SHP77 (cell line): ENCODE measurements at places on chromosomes 13 and 19.

DNA sequence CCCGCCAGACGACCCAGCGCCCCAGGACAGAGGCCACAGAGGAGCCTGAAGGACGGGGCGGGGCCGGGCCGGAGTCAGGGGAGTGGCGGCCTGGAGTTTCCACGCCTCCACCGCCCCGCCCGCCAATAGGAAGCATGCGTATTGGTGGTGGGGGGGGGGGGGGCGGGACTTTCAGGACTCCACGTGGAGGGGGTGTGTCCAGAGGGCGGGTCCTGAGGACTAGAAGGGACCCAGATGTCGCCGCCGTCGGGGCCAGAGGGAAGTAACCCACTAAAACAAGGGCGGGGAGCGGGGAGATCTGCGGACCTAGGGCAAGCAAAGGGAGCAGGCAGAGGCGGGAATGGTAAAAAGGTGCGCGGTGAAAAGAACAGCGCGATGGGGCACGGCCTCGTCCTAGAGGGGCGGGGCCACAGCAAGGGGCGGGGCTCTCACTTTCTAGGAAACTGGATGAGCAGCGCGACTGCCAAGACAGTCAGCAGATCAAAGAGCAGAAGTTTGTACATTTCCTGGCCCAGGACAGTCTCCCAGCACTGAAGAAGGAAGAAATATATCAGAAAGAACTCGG lies 2.8 kb upstream of the LENG1 start:
- DNase-seq: peak; percentile 59

GRCh38 chr19:42091742-42092141 lies 15.8 kb downstream of the ZNF574 start:
- peak; percentile 61 for DNase-seq

- peak; percentile 74 for DNase-seq
Measured at GRCh38 chr13:34347784-34348573, 530.0 kb downstream of the RFC3 start.

DNA sequence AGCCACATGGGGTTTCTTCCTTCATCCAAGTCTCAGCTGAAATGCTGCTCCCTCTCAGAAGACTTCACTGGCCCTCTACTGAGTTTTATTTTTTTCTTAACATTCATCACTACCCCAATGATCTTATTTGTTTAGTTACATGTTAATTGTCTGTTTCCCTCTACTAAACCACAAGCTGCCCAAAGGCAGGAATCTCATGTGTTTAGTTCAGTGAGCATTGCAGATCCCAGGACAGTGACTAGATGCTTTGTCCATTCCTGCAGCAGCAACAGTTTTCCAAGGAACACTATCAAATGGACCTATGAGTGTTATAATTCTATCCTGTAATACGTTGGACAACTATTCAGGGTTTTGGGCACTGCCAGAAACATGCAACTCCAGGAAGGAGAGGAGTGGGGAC lies 93.1 kb downstream of the RNASEH2B start:
- DNase-seq: no peak

DNA sequence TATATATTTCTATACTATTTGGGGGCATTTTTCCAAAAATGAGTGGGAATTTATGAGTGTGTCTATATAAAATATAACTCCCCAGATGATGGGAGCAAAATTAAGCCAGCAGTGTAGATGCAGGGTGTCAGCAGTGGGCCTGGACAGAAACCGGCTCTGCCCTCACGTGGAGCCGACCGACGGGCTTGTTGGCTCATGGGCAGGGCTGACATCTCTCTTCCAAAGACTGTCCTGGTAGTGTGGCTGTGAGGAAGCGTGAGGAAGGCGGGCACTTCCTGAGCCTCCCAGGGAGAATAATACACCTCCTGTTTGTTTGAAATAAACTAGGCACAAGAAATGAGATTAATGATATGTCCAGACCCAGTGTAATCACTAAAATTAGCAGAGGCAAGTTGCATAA lies 206.5 kb downstream of the TEX29 start:
- DNase-seq: no peak

- peak; percentile 98 for DNase-seq
Measured at GRCh38 chr13:27372896-27373295, 51.5 kb upstream of the GTF3A start.

- DNase-seq: no peak
Measured at GRCh38 chr13:77523386-77523785, 12.1 kb upstream of the SCEL start.

DNA sequence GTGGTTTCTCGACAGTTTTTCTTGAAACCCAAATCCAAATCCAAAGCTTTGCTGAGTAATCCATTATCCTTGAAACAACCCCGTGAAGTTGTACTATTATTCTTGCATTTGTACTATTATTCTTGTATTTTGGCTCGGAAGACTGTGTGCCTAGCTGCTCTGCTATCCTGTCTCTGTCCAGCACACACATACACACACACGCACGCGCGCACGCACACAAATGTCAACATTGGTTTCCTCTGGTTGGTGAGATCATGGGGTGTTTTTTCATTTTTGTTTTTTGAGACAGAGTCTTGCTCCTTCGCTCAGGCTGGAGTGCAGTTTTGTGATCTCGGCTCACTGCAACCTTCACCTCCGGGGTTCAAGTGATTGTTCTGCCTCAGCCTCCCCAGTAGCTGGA lies 14.9 kb upstream of the KLK4 start:
- DNase-seq: no peak

- no peak for DNase-seq
Measured at GRCh38 chr19:7734220-7735203, 2.6 kb upstream of the CLEC4G start.

DNA sequence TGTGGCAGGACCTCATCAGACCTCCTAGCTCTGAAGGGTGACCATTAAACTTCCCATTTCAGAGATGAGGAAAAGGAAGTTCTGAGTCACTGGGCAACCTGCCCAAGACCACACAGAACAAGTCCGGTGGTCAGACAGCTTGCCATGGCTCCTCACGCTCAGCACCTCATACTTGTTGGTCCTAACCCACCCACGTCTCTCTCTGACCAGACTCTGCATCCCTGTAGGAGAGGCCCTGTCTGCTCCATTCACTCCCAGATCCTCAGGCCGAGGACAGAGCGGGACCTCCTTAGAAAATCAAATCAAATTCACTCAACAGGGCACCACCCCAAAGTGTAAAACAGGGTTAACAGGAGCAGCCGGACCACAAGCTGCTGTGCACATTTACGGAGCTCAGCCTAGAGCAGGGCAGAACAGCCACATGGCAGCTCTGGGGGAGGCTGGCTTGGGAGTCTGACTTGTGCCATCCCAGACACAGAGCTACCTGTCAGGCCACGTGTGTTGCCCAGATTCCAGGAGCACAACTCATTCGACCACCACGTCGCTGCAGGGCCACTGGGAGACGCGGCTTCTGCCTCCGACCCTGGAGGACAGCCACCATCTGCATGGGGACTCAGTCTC lies 1.7 kb downstream of the MIER2 start:
- no peak for DNase-seq

DNA sequence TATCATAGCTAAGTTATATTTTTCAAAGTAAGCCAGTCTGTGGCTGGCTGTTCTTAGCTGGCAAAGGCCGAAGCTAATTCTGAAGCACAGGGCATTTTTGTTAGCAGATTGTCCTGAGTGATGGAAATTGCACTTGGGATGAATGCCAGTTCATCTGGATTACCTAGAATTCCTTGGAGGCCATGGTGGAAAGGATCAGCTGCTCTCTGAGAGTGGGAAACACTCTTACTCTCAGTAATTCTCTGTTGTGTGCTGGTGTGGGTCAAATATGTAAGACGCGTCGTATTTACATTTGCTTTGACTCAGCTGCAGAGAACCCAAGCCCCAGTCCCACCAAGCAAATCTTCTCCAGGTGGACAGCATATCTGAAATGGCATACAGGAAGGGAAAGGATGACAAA lies 60.7 kb upstream of the C1QTNF9B start:
- no peak for DNase-seq

GRCh38 chr19:11435833-11436313 lies 438 bp downstream of the PRKCSH start:
- no peak for DNase-seq

DNA sequence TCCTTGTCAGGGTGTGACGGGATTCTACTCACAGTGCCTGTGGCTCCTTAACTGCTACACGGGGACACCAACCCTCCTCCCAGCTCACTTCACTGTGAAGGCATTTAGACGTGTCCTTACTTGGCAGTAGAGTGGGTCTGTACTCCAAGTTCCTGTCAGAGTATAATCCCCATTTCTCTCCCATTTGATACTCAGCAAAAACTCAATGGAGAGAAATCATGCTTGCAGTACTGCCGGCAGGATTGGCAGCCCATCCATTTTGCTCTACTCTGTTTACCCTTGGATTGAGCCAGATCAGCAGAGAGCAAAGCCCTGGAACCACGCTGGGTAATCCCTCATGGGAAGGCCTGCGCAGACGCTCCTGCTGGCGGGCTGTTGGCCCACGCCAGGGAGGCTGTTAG lies 28.9 kb downstream of the ARL11 start:
- DNase-seq: no peak

DNA sequence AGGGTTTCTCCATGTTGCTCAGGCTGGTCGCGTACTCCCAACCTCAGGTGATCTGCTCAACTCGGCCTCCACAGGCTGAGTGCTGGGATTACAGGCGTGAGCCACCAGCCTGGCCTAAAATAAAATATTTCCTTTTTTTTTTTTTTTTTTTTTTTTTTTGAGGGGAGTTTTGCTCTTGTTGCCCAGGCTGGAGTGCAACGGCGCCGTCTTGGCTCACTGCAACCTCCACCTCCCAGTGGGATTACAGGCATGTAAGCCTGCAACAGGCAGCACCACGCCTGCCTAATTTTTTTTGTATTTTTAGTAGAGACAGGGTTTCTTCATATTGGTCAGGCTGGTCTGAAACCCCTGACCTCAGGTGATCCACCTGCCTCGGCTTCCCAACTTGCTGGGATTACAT lies 4.9 kb downstream of the ZNF506 start:
- no peak for DNase-seq

DNA sequence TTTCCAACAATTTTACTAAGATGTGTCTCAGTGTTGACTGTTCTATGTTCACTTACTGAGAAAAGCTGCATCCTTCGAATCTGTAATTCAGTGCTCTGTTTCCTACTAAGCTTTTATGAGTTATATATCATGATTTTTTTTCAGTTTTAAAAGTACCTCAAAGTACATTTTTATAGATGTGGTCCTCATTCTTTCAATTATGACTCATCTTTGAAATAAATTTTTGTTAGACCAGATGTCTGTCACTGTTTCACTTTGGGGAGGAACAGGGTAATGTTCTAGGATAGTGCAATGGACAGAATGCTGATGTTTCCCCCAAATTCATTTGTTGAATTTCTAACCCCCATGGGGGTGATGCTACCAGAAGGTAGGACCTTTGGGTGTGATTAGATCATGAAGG lies 74.8 kb downstream of the NALCN start:
- no peak for DNase-seq

GRCh38 chr13:46926916-46927590 lies 30.2 kb upstream of the HTR2A start:
- DNase-seq: no peak

DNA sequence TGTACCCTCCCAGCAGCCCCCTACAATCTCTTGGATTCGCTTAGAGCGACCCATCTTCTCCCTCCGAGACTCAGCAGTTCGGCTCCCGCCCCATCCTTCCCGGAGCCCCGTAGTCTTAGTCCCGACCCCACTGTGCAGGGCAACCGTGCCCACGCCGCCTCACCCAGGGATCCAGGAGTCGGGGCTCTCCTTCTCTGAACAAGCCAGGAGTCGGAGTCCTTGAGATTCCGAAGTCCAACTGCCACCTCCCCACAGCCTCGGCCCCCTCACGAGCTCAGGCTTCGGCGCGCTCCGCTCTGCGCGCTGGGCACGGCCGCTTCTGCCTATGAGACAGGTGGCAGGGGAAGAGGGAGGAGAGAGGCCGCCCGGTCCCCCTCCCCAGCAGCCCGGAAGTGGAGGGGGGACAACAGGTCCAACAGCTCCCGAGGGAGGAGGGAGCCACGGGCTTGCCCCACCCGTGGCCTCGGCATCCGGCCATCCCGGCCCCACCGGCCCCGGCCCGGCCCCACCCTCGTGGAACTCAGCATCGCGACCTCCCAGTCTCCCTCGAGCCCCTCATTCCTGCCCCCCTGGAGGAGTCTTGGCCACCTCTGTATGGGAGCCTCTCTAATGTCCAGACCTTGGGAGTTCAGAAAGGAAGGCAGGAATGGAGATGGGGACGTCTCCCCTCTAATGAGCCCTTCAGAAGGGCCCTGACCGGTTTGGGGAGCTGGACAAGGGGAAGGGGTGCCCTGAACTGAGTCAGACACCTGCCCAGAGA lies at the start of gene PHLDB3:
PHLDB3 (minus strand) TSS at position 321 of the 760 bp plus-strand sequence. CDS start 628 bp downstream, outside the sequence.
- peak; percentile 69 for DNase-seq

DNA sequence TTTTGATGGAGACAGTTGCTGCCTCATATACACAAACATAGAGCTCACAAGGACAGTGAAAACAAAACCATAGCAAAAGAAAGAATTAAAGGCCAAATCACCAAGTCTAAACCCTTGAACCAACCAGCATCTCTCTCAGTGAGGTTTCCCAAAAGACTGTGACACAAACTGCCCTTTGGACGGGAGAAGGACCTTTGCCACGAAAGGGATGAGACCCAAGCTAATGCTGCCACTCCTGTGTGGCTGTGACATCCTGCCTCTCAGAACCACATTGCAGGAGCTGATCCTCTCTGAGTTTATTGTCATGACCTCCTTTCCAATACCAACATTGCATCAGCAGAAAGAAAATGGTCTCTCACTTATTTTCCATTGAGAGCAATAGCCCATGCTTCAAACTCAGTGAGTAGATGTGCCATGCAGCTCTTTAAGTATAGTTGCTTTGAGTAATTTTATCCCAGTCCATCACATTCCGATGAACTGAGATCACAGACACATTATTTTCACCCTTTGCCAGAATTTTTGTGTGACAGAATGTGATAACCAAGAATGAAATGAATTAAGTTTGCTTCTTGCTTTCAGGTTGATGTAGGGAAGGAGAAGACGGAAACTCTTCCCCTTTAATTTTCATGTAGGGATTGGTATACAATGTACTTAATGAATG lies 133.5 kb upstream of the IRS2 start:
- no peak for DNase-seq

GRCh38 chr13:111034811-111035210 lies 80.3 kb upstream of the ARHGEF7 start:
- no peak for DNase-seq

GRCh38 chr13:99886706-99887105 lies 84.9 kb downstream of the ZIC5 start:
- no peak for DNase-seq

- no peak for DNase-seq
Measured at GRCh38 chr19:31943778-31944177, 401.6 kb upstream of the ZNF507 start.

DNA sequence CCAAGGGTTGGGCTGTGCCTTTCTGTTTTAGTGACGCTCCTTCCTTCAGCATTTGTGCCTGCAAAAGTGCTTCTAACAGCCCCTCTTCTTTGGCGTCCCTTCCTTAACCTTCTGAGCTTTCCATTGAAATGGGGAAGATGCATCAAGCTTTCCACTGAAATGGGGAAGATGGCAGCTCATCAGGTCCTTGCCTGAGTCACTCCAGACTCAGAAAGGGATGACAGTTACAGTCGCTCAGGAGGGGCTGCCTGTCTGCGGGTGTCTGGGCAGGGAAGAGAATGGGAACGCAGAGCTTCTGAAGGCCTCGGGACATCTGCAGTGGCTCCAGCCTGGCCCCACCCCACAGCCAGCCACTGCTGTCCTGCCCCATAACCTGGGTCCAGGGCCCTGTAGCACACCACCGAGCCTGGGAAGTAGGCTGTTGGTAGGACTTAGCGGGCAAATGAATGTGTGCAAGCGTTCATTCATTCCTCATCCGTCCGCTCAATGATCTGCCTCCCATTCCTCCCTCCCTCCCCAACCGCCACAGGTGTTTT lies 9.8 kb downstream of the AP1M1 start:
- no peak for DNase-seq

- DNase-seq: no peak
Measured at GRCh38 chr13:79992111-79992510, 348.8 kb downstream of the SPRY2 start.
